ENCODE measurements at places on chromosomes 12 and 14. TPM values are rescaled to one million over a fixed set of nuclear protein-coding genes. Genes with fewer than 3 reads are reported as not detected.

KCNC2 gene
- 7.4 TPM for polyA plus RNA-seq

REP15 gene
- polyA plus RNA-seq = not detected

KRT6C gene
- not detected for polyA plus RNA-seq

NTN4 gene
- polyA plus RNA-seq = 8.2 TPM
